Hematopoietic multipotent progenitor cell treated with erythropoietin and hydrocortisone succinate and interleukin-3 and kit ligand, for 17 days (in vitro differentiated cells): ENCODE measurements at places on chromosomes 2 and 18.
A peak's percentile ranks its signal among the peaks of the same experiment; 100 is the strongest.

DNA sequence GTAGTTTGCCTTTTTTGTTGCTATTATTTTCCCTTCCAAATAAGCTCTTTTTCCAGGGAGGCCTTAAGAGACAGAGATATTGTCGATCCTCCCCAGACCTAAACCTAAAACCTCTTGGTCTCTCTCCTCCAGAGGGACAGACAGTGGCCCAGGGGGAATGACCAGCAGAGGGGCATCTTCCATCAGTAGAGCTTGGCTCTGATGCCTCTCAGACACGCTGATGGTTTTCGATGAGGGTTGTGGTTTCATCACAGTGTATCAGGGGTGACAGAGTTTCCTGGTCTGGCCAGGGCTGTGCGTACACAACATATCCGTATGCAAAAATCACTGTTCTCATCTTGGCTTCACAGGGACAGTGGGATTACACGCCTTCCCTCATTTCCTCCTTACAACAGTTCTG, 68.6 kb downstream of the GATA6 start:
- no peak for DNase-seq

- no peak for DNase-seq
These were observed 39.1 kb downstream of the PLEK start for GRCh38 chr2:68404164-68404563.

- no peak for DNase-seq
These were observed 14.5 kb downstream of the LRRTM4 start for GRCh38 chr2:77507657-77508056.

GRCh38 chr2:136016836-136017235, 31.4 kb upstream of the DARS1 start:
- no peak for DNase-seq

DNA sequence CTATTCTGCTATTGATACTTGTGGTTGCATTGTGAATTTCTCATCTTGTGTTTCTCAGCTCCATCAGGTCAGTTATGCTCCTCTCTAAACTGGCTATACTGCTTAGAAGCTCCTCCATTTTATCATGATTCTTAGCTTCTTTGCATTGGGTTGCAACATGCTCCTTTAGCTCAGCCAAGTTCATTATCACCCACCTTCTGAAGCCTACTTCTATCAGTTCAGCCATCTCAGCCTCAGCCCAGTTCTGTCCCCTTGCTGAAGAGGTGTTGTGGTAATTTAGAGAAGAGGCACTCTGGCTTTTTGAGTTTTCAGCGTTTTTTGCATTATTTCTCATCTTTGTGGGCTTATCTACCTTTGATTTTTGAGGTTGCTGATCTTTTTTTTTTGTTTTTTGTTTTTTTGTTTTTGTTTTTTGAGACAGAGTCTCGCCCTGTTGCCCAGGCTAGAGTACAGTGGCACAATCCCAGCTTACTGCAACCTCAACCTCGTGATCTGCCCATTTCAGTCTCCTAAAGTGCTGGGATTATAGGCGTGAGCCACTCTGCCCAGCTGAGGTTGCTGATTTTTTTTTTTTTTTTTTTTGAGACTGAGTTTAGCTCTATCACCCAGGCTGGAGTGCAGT, 36.0 kb downstream of the ANKRD12 start:
- no peak for DNase-seq

GRCh38 chr18:63322908-63323634, 3.5 kb upstream of the BCL2 start:
- DNase-seq: peak; percentile 19

DNA sequence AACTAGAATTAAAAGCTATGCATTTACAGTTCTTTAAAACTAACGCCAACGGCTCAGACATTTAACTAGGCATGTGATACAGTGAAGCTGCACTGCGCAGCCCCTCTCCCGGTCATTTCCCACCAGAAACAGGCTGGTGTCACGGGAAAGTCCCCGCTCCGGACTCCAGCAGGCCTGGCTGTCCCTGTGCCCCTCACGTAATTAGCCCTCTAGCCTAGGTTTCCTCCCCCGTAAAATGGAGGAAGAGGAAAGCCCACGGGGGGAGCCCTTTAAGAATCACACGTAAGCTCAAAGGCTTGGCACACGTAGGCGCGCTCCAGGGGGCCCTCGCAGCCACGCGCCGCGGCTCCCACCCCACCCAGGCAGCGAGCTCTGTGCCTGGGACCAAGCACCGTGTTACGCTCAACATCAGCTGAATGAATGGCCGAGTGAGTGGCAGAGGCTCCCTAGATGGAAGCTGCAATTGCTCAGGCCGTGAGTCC, 48.0 kb downstream of the KCNIP3 start:
- DNase-seq: no peak

- DNase-seq: no peak
These were observed at the start of gene SMAD7 for GRCh38 chr18:48950536-48951447. TSS of gene SMAD7 (minus strand) at chr18:48950965. CDS start at chr18:48950424, 541 bp downstream.

DNA sequence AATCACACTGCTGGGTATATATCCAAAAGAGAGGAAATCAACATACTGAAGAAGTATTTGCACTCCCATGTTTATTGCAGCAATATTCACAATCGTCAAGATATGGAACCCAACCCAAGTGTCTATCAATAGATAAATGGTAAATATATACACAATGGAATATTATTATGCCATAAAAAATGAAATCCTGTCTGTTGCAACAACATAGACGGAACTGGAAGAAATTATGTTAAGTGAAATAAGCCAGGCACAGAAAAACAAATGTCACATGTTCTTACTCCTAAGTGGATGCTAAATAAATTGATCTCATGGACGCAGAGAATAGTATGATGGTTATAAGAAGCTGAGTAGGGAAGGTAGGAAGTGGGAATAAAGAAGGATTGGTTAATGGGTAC, 65.7 kb downstream of the NCKAP1 start:
- DNase-seq: no peak

- no peak for DNase-seq
These were observed 128.8 kb upstream of the TRIB2 start for GRCh38 chr2:12587729-12588522.

GRCh38 chr2:178283341-178283918, 89.1 kb downstream of the OSBPL6 start:
- no peak for DNase-seq

DNA sequence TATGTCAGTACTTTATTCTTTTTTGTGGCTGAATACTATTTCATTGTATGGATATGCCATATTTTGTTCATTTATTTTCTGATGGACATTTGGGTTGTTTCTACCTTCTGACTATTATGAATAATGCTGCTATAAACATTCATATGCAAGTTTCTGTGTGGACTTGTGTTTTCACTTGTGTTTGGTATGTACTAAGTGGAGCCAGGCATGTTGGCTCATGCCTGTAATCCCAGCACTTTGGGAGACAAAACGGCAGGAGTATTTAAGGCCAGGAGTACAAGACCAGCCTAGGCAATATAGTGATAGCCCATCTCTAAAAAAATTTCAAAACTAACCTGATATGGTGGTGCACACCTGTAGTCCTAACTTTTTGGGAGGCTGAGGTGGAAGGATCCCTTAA, 23.3 kb downstream of the MARCHF7 start:
- no peak for DNase-seq

GRCh38 chr2:60507211-60507965, 46.1 kb downstream of the BCL11A start:
- DNase-seq: no peak

DNA sequence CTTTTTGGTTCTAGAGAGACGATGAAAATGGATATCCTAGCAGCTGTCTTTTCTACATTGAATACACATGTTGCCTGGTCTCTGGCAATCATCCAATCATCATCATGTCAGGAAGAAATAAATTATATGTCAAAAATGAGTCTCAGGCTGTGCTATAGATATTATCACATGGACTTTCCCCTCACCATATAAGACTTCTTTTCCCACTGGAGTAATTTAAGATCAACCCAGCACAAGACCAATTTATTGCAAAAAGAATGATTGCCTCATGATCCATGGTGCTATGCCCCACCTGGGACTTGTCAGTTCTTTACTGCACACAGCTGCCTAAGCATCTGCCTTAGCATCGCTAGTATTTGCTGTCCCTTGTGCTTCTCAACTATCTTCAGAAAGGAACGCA, 783.7 kb upstream of the TMEFF2 start:
- DNase-seq: no peak

GRCh38 chr2:26223018-26223417, 21.4 kb downstream of the HADHA start:
- no peak for DNase-seq

DNA sequence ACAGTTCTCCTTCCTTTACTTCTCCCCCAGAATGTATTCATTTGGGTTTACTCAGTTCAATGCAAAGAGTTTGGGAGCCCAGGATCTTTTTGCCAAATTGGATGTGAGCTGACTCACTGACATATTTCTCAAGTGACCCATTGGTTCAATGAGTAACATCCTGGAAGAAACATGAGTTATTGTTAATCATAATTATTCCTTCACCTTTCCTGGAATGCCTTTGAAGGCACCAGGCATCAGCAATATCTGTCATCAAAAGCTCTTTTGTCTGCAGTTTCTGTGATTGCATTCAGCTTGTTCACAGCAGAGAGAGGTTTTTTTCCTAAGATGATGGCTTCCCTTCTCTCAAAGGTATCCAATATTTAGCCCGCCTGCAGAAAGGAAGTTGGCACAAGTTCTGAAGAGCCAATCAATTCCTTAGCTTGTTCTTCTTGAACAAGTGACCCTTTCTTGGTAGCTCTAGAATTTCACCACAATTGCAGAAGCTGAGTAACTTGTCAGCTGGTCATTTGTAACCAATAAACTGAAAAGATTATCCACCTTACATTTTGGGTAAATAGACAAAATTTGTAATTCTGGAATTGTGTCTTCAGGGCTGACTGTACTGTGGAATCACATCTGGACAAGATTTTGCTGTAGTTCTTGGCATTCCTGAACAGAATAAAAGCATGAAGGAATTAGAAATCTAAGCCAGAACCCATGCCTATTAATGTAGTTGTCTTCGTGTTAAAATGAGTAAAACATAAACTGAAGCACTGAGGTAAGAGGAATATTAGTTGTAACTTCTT, 72.2 kb upstream of the TMEM17 start:
- no peak for DNase-seq

DNA sequence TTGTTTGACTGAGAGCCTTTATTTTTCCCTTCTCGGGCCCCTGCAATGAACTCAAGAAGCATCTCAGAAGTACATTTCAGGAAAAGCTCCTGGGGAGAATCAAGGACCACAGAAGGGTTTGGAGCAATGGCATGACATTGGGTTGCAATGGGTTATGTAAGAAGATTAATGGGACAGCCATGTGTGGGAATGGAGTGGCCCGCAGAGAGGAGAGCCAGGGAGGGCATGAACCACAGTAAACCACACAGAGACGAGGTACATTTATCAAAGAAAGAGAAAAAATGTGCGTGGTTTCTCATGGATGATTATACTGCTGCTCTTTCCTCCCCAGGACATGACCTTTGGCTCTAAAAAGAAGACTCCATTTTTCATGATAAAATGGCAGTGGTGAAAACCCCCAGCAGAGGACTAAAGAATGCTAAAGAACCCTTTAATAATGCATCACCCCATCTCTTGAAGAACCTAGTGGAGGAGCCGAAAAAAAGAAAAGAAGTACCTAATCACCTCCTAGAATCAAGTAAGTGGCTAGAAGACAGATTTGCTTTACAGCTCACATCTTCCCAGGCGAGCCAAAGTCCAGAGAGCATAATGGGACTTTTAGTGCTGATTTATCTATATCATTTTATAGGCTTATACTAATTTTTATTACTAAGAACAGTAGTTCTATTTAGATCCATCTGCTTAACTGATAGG, 1.7 kb downstream of the CFAP221 start:
- no peak for DNase-seq

- DNase-seq: no peak
These were observed 70.3 kb upstream of the SNTG2 start for GRCh38 chr2:880201-880970.

GRCh38 chr18:76213991-76214390, 281.1 kb downstream of the ZNF516 start:
- no peak for DNase-seq

DNA sequence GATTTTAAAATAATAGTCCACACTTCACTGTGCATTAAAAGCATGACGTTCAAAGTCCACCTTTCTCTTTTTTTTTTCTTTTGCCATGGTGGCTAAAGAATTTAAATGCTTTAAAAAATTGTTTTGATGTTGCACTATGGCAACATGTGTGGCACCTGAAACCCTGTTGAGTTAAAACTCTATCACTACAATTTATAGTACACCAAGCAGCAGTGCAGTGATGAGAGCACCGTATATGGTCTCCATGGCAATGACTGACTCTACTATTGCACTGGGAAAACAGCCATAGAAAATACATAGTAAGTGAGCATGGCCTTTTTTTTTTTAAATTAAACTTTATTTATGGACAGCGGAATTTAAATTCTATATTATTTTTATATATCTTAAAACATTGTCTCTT, 298.8 kb downstream of the FIGN start:
- no peak for DNase-seq

GRCh38 chr2:177984749-177985148, 87.8 kb downstream of the PDE11A start:
- no peak for DNase-seq

DNA sequence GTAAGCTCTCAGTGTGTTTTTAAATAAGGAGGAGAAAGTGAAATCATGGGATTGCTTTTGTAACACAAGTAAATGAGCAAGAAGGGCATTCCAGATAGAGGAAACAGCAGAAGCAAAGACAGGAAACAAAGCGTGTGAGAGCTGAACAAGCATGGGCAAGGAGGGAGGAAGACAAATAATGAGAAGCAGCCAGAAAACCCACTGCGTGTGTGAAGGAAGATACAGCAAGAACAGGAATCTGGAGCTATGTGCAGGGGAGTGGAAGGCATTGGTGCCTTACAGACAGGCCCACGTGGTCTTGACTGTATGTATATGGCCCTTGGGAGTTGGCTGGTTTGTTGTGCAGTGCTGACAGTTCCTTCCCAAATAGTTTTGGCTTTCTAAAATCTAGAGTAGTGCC, 88.6 kb downstream of the AAK1 start:
- DNase-seq: no peak

DNA sequence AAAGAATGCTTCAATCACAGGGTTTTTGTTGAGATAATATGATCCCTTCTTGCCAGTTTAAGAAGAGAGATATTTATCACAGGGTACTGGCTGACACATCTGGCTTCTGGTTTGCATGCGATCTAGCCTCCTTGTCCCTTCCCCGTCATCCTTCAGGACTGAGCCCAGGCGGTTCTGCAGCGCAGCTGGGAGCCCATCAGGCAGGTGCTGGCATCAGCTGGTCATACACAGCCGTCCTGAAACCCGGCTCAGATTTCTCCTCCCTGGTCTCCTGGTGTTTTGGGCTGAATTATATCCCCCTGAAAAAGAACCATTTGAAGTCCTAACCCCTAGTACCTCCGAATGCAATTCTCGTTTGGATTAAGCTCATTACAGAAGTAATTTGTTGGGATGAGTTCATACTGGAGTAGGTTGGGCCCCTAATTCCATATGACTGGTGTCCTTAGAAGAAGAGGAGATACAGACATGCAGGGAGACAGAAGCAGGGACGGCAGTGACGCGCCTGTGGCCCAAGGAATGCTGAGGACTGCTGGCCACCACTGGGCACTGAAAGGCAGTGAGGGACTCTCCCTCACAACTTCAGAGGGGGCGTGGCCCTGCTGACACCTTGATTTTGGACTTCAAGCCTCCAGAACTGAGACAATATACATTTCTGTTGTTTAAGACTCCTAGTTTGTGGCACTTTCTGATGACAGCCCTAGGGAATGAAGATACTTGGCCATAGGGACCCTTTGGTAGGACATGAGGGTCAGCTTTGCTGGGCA, 83.9 kb upstream of the ODC1 start:
- DNase-seq: no peak

GRCh38 chr2:170155022-170155722, 22.8 kb upstream of the MYO3B start:
- DNase-seq: peak; percentile 25
